T-cell (primary cell): ENCODE measurements at places on chromosomes 5 and 9.

GRCh38 chr5:8814105-8814504, 731.8 kb downstream of the SEMA5A start:
- DNase-seq, result no peak

- DNase-seq, result no peak
Measured at GRCh38 chr5:139473105-139473504, 2.3 kb downstream of the SMIM33 start.

- no peak for DNase-seq
Measured at GRCh38 chr9:70363760-70364159, 50.7 kb downstream of the KLF9 start.

GRCh38 chr5:749101-749670, 35.3 kb downstream of the ZDHHC11B start:
- no peak for DNase-seq

DNA sequence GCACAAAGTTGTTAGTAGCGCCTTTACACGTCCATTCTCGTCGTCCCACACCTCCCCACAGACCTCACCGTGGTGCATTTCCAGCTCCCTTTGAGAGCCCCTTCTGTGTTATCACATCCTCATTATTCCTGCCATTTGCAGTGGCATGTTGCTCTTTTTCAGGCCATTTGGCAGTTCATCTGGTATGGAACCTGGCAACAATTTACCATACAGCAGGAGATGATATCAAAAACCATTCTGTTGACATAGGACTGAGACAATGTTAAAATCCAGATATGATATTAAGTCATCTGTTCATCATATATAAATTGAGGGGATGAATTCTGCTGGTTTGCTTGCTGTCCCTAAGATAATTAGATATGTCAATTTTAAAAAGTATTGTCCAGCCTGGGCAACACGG, 83.0 kb downstream of the TMEM174 start:
- DNase-seq, result no peak
